Muscle of arm (tissue), 14 donors: ENCODE measurements at places on chromosomes 2 and 18. TPM values are rescaled to one million over a fixed set of nuclear protein-coding genes. Genes with fewer than 3 reads are reported as not detected.

GRCh38 chr2:69946351-69947324 is 14.8 kb downstream of the ASPRV1 start:
- no peak for DNase-seq

DNA sequence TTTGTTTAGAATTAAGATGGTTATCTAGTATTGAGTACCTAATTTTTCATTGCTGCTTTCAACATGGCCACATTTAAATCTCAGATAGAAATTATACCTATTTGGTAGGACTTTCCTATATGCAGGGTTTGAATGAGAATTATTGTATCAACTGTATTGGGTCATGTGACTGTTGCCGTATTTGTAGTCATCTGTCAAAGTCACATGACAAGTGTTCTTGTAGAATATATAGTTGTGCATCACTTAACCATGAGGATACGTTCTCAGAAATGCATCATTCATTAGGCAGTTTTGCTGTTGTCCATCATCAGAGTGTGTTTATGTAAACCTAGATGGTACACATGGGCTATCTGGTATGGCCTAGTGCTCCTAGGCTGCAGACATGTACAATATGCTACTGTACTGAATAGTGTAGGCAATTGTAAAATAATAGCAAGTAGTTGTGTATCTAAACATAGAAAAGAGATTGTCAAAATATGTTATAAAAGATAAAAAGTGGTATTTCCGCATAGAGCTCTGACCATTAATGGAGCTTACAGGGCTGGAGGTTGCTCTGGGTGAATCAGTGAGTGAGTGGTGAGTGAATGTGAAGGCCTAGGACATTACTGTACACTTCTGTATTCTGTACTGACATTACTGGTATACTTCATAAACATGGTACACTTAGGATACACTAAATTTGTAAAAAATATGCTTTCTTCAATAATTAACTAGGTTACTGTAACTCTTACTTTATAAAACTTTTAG is 123.7 kb downstream of the MAP4K4 start:
- no peak for DNase-seq

DNA sequence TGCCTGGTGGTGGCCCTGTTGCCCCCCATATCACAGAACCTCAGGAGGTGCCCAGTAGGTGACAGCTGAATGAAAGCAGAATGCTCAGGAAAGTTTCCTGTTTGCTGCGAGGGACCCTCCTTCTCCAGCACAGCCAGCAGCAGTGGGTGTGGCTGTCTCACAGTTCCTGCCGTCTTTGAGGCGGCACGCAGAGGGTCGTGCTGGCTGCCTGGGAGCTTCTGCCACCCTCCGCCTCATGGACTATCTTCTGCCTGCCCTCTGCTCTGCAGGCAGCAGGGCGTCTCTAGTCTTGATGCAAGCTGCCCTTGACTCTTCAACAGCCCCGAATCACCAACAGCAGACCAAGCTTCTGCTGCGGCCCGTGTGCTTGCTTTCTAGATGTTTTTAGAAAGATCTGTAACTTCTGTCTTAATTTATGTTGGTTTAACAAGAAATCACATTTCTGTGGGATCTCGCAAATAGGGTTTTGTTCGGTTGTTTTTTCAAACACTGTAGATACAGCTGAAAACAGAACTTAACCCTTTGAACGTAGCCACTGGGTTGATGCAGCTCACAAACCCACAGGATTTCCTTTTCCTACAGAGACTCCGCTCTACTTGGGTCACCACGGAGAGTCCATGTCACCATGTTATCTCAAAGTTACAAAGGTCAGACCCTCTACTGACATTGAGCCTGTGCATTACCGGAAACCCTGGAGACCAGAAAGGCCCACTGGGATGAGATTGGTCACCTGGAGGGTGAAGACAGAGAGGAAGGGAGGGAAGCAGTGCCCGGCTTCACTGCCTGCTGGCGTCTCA is 144.9 kb downstream of the ACOXL start:
- no peak for DNase-seq

- DNase-seq: no peak
Observed at GRCh38 chr2:192082121-192082520, 112.6 kb downstream of the TMEFF2 start.

The SRD5A2 gene
- 0.07 TPM for polyA plus RNA-seq

The C2orf42 gene
- polyA plus RNA-seq: 9.8 TPM
